Activated T-helper 2 cell treated with anti-CD3 and anti-CD28 coated beads, Interferon-gamma antibody, Interleukin-2, Interleukin-4, amounts not matched to agents 10 μg/mL and 5 μg/mL and 100 μg/mL, durations not matched to agents 14 hours and 24 hours and 36 hours (primary cell): ENCODE measurements at places on chromosomes 7 and 10. TPM values are rescaled to one million over a fixed set of nuclear protein-coding genes. Genes with fewer than 3 reads are reported as not detected.

The ANKRD61 gene
- total RNA-seq, result 0.25 and 0.27 TPM in 2 replicates

The GDF2 gene
- not detected in 2 replicates for total RNA-seq

The TBATA gene
- total RNA-seq, result not detected in 2 replicates

The SMKR1 gene
- total RNA-seq, result 4.7 and 6.8 TPM in 2 replicates

The A1CF gene
- total RNA-seq, result not detected in 2 replicates

The XRCC2 gene
- 21.8 and 22.2 TPM in 2 replicates for total RNA-seq

The IFIT1 gene
- 0.09 and 0.32 TPM in 2 replicates for total RNA-seq

The CRYGN gene
- total RNA-seq, result not detected in 2 replicates

The SDK1 gene
- 0.48 and 1.2 TPM in 2 replicates for total RNA-seq

The ADCY1 gene
- 8.9 and 9.4 TPM in 2 replicates for total RNA-seq

The MRPL32 gene
- total RNA-seq, result 68.8 and 70.0 TPM in 2 replicates

The ZNF212 gene
- 18.4 and 20.1 TPM in 2 replicates for total RNA-seq

DNA sequence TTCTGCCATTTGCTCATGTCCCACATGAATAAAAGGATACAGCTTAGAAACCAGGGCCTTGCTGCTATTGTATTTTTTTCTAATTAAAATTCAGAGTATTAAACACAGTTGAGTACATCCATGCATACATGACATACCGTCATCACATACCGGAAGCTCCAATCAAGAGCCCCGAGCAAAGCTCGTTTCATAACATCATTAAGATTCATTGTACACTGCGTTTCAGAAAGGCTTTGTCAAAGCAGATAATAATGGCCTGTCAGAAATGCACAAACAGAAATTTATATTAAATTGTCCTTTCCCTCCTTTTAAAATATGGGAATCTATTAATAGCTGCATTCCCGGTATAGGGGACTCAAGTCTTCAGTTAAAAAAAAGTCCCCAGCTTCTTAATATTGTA, 103.4 kb downstream of the PRTFDC1 start:
- no peak for DNase-seq
- H3K4me3 ChIP-seq, result no peak overlapping the region
- no peak overlapping the region for H3K27ac ChIP-seq

GRCh38 chr10:102324061-102324460, 71.4 kb upstream of the NFKB2 start:
- no peak for DNase-seq
- H3K36me3 ChIP-seq, result peaks cover 6% of the 10 kb centered on the region
- no peak overlapping the region for H3K27ac ChIP-seq
- H3K4me3 ChIP-seq, result no peak overlapping the region
- H3K4me1 ChIP-seq, result peaks cover 20% of the 10 kb centered on the region

GRCh38 chr7:85529201-85529600, 342.3 kb upstream of the SEMA3D start:
- no peak overlapping the region for H3K4me3 ChIP-seq
- no peaks in the 10 kb centered on the region for H3K4me1 ChIP-seq
- H3K36me3 ChIP-seq, result no peaks in the 10 kb centered on the region
- no peak for DNase-seq
- no peak overlapping the region for H3K27ac ChIP-seq
- H3K27me3 ChIP-seq, result no peaks in the 10 kb centered on the region

GRCh38 chr7:24922099-24922773, 57.7 kb downstream of the OSBPL3 start:
- peak overlapping the region; percentile 91 for H3K27ac ChIP-seq
- peaks cover 14% of the 10 kb centered on the region for H3K36me3 ChIP-seq
- no peaks in the 10 kb centered on the region for H3K27me3 ChIP-seq
- DNase-seq, result no peak
- peaks cover 90% of the 10 kb centered on the region for H3K4me1 ChIP-seq

DNA sequence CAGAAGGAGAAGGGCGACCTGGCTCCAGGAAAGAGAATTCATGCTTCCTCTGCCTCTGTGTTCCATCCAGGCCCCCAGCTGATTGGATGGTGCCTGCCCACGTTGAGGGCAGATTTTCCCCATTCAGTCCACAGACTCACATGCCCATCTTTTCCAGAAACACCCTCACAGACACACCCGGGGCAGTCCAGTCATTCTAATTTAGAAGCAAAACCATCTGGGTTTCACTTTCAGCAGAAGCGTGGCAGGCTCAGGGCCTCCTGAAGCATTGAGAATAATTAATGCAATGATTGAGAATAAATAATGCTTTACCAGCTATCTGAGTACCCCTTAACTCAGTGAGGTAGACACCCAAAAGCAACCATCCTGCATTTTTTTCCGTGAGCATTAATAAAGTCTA, 30.2 kb upstream of the CREB5 start:
- peaks cover 11% of the 10 kb centered on the region for H3K27me3 ChIP-seq
- no peaks in the 10 kb centered on the region for H3K4me1 ChIP-seq
- no peaks in the 10 kb centered on the region for H3K36me3 ChIP-seq
- H3K4me3 ChIP-seq, result no peak overlapping the region
- no peak overlapping the region for H3K27ac ChIP-seq

GRCh38 chr10:3783316-3783681, 1.7 kb downstream of the KLF6 start:
- peak overlapping the region; percentile 98 for H3K27ac ChIP-seq
- peaks cover 52% of the 10 kb centered on the region for H3K4me1 ChIP-seq
- peak; percentile 76 for DNase-seq
- H3K36me3 ChIP-seq, result peaks cover 62% of the 10 kb centered on the region
- no peaks in the 10 kb centered on the region for H3K27me3 ChIP-seq
- H3K4me3 ChIP-seq, result peak overlapping the region; percentile 85

DNA sequence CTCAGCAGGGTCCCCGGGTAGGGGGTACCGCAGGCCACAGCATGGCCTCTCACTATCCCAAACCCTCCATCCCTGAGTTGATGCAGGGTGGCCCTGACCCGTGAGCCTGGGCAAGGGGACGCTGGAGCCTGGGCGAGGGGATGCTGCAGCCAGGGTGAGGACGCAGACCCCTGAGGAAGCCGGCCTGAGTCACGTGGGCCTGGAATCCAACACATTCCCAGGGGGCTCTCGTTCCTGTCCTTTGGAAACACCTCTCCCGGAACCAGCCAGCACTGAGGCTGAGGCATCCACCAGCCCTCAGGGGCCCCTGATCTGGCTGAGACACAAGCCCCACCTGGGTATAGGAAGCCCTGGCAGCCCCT, 61.5 kb upstream of the NKX6-2 start:
- no peak for DNase-seq
- peaks cover 7% of the 10 kb centered on the region for H3K27me3 ChIP-seq
- no peak overlapping the region for H3K4me3 ChIP-seq

DNA sequence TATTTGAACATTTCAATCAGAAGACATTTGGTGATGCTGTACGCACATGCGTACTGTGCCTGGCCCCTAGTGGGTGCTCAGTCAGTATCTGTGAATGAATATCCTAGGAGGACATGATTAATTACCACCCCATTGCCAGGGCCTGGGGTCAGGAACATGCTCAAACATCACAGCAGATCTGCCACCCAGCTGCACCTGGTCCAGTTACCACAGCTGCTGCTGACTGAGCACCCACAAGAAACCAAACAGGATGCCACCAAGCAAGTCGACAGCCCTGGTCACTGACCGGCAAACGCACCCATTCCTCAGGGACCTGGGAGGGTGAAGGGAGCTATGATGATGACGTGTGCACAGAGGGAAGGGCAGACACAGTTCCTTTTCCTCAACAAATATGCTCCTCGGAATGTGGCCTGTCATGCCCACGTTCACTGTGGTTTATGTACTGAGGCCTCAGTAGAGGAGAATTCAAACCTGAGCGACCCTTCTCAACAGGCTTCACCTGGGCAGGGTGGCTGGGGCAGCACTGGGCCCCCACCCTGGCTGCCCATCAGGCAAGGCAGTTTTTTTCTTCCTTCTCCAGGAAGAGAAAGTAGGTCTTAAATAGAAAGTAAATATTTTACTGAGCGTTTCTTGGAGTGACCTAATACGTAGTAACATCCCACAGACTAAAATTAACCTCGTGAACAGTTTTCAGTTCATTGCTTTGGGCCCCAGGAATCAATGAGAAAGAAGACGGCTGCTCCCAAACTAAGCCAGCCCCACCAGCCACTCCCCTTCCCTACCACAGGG, 13.4 kb downstream of the CTBP2 start:
- no peak overlapping the region for H3K4me3 ChIP-seq
- H3K27ac ChIP-seq, result no peak overlapping the region
- H3K27me3 ChIP-seq, result peaks cover 37% of the 10 kb centered on the region
- no peak for DNase-seq
- no peaks in the 10 kb centered on the region for H3K4me1 ChIP-seq
- H3K36me3 ChIP-seq, result no peaks in the 10 kb centered on the region

DNA sequence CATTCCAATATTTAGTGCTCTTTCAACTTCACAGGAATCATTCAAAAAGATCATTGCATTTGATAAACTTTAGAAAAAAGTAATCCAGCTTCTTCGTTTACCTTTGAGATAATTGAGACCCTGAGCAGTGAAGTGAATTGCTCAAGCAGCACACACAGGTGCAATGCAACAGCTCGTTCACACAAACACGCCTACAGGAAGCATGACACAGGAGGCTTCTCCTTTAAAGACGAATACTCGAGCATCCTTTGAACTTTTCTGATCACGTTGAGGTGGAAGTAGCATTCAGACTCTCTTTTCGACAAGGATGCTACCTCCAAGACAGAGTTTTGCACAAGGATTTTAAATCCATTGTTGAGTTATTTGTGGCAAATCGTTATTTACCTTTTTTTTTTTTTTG, 18.0 kb upstream of the RSU1 start:
- H3K4me1 ChIP-seq, result peaks cover 20% of the 10 kb centered on the region
- H3K4me3 ChIP-seq, result no peak overlapping the region
- peaks cover 9% of the 10 kb centered on the region for H3K27me3 ChIP-seq
- H3K27ac ChIP-seq, result no peak overlapping the region

DNA sequence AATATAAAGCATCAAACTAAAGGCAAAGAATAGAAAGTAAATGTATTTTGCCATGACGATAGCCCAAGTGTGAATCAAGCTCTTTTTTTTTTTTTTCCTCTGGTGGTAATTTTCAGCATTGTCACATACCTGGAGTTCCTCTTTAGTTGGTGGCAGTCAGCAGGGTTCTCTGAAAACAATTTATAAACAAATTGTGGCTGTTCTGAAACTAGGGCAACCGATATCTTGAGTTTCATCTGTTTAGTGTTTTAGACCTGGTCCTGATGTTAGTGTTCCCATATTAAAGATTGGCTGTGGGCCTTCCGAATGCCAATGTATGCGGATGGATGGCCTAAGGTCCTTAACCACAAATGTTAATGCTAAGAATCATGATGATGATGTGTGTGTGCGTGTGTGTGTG, 713.1 kb downstream of the GATA3 start:
- peaks cover 21% of the 10 kb centered on the region for H3K4me1 ChIP-seq
- no peak overlapping the region for H3K4me3 ChIP-seq
- peaks cover 3% of the 10 kb centered on the region for H3K27me3 ChIP-seq
- H3K27ac ChIP-seq, result peak overlapping the region; percentile 44
- peaks cover 14% of the 10 kb centered on the region for H3K36me3 ChIP-seq

DNA sequence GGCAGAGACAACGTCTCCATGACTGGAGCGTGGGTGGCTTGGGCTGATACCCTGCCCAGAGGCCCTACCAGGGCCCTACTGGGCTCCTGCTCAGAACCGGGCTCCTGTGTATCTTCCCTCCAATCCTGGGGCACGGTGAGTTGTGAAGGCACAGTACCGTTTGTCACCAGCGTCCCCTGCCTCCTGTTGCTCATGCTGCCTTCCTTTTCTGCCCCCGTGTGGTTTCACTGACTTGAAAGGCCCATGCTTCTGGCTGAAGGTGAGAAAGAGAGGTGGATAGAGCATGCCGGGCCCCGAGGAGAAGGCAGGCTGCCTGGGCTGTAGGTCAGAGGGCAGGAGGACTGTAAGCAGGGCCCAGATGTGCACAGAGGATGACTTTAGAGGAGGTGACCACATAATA, 9.1 kb upstream of the DMBT1 start:
- H3K4me3 ChIP-seq, result no peak overlapping the region
- no peaks in the 10 kb centered on the region for H3K36me3 ChIP-seq
- no peak overlapping the region for H3K27ac ChIP-seq
- peaks cover 3% of the 10 kb centered on the region for H3K27me3 ChIP-seq

- H3K27me3 ChIP-seq, result peaks cover 67% of the 10 kb centered on the region
- peaks cover 32% of the 10 kb centered on the region for H3K4me1 ChIP-seq
- DNase-seq, result no peak
- H3K4me3 ChIP-seq, result no peak overlapping the region
- no peak overlapping the region for H3K27ac ChIP-seq
Measured at GRCh38 chr10:103499881-103500280, 6.4 kb downstream of the NEURL1 start.

- H3K27ac ChIP-seq, result no peak overlapping the region
- H3K27me3 ChIP-seq, result peaks cover 13% of the 10 kb centered on the region
- no peak overlapping the region for H3K4me3 ChIP-seq
Measured at GRCh38 chr7:123580406-123581161, 21.0 kb upstream of the ASB15 start.

- DNase-seq, result no peak
- H3K4me3 ChIP-seq, result no peak overlapping the region
- no peaks in the 10 kb centered on the region for H3K36me3 ChIP-seq
- no peak overlapping the region for H3K27ac ChIP-seq
Measured at GRCh38 chr10:51171946-51172345, 97.7 kb downstream of the PRKG1 start.

GRCh38 chr7:151883857-151884256, 6.9 kb upstream of the PRKAG2 start:
- no peak overlapping the region for H3K27ac ChIP-seq
- H3K36me3 ChIP-seq, result no peaks in the 10 kb centered on the region
- no peak for DNase-seq
- peaks cover 33% of the 10 kb centered on the region for H3K27me3 ChIP-seq
- no peak overlapping the region for H3K4me3 ChIP-seq
- no peaks in the 10 kb centered on the region for H3K4me1 ChIP-seq

GRCh38 chr10:121628859-121629258, 30.6 kb upstream of the FGFR2 start:
- H3K27ac ChIP-seq, result no peak overlapping the region
- DNase-seq, result no peak
- no peak overlapping the region for H3K4me3 ChIP-seq
- no peaks in the 10 kb centered on the region for H3K27me3 ChIP-seq
- H3K36me3 ChIP-seq, result no peaks in the 10 kb centered on the region

GRCh38 chr10:11181978-11182377, 164.3 kb downstream of the CELF2 start:
- no peak for DNase-seq
- no peaks in the 10 kb centered on the region for H3K27me3 ChIP-seq
- peaks cover 81% of the 10 kb centered on the region for H3K4me1 ChIP-seq
- peaks cover 98% of the 10 kb centered on the region for H3K36me3 ChIP-seq
- no peak overlapping the region for H3K27ac ChIP-seq

GRCh38 chr7:16417906-16418305, 3.4 kb downstream of the CRPPA start:
- H3K4me1 ChIP-seq, result peaks cover 25% of the 10 kb centered on the region
- H3K4me3 ChIP-seq, result no peak overlapping the region
- no peaks in the 10 kb centered on the region for H3K27me3 ChIP-seq
- H3K36me3 ChIP-seq, result peaks cover 3% of the 10 kb centered on the region
- H3K27ac ChIP-seq, result no peak overlapping the region
